Right atrium auricular region (tissue), 2 donors: ENCODE measurements at places on chromosomes 5 and 9.

DNA sequence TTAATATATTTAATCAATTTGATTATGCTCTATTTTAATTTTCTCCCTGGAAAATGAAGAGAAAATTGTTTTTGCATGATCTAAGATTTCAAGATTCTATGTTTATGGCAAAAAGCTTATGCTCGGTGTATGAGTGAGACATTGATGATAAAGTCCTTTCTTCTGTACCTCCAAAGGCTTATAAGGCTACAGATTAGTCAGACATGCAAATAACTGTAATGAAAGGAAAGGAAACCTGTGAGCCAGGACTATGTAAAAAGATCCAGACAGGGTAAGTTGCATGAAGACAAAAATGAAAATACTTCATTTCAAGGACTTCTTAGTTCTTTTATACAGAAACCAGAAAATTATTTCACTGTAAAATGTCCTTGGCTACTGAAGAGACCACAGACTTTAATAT lies 52.2 kb upstream of the EDIL3 start:
- no peaks in the 10 kb centered on the region for H3K36me3 ChIP-seq
- no peak for DNase-seq
- no peaks in the 10 kb centered on the region for H3K4me1 ChIP-seq

DNA sequence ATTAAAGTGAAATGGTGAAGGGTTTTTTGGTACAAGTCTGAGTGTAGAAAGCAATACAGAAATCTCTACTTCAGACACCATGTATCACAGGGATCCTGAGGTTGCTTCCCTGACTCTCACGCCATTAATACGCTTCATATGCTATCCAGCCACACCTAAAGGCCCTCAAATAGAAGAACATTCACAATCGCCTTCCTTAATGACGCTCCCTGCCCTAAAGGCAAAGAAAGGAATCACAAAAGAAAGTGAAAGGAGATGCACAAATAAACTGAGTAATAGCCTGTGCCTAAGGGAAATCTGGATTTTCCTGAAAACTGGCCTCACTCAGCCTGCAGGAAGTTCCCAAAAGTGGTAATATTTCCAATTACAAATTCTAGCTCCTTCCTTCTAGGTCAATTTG lies 1002.7 kb upstream of the DMAC1 start:
- H3K27ac ChIP-seq = no peak overlapping the region
- no peak overlapping the region for H3K4me3 ChIP-seq
- DNase-seq = no peak
- H3K36me3 ChIP-seq = no peaks in the 10 kb centered on the region

DNA sequence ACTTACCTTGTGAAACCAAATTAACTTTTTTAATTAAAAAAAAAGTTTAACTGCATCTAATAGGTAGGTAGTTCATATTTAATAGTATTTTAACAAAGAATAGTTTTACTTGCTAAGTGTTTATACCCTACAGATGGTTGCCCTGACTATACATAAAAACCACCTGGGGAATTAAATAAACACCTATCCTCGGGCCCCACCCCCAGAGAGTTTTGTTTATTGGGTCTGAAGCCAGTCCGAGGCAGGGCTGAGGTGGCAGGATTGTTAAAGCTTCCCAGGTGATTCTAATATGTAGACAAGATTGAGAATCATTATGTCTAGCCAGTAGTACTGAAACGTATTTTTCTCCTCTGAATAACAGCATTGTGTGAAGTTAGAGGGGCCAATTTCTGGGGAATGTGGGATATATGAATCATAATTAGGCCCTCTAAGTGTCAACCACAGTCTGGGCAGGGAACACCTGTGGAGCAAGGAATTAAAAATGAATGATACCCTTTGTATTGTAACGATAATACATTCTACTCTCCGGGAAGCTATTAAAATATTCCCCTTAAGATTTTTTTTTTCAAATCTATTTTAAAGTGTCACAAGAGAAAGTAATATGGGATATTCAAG lies 5.6 kb upstream of the PAM start:
- H3K27ac ChIP-seq = no peak overlapping the region
- DNase-seq = no peak
- H3K4me1 ChIP-seq = peaks cover 9% of the 10 kb centered on the region
- no peaks in the 10 kb centered on the region for H3K27me3 ChIP-seq
- H3K36me3 ChIP-seq = no peaks in the 10 kb centered on the region

DNA sequence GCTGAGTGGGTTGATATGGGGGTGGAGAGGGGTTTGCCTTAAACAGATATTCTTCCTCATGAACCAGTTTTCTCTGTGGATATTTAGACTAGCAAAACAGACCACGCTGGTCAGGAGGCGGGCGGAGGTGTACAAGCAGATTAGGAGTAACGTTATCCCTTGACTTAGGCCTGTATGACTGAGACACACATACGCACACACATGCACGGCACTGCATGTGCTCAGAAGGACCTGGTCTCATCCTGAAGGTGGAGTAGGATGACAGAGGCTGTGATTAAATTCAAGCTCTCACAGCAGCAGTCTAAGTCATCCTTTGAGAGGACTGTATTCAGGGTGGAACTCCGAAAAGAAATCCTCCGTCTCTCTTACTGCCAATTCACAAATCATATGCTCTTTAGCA lies 209.7 kb downstream of the DIRAS2 start:
- H3K36me3 ChIP-seq = no peaks in the 10 kb centered on the region
- no peak for DNase-seq
- no peak overlapping the region for H3K4me3 ChIP-seq
- H3K4me1 ChIP-seq = no peaks in the 10 kb centered on the region

GRCh38 chr5:23930985-23931384 lies 423.6 kb downstream of the PRDM9 start:
- no peaks in the 10 kb centered on the region for H3K4me1 ChIP-seq
- DNase-seq = no peak
- H3K27ac ChIP-seq = no peak overlapping the region
- no peaks in the 10 kb centered on the region for H3K36me3 ChIP-seq

- no peaks in the 10 kb centered on the region for H3K36me3 ChIP-seq
- no peak overlapping the region for H3K27ac ChIP-seq
- no peak for DNase-seq
- no peak overlapping the region for H3K4me3 ChIP-seq
- no peaks in the 10 kb centered on the region for H3K4me1 ChIP-seq
Measured at GRCh38 chr5:173644673-173645436, 28.4 kb upstream of the BOD1 start.

- peak overlapping the region; percentile 42 for H3K27ac ChIP-seq
- H3K4me1 ChIP-seq = no peaks in the 10 kb centered on the region
- peak overlapping the region; percentile 36 for H3K4me3 ChIP-seq
- no peak for DNase-seq
Measured at GRCh38 chr5:74673011-74673790, 11.8 kb upstream of the HEXB start.

GRCh38 chr9:37036776-37037502 lies 2.9 kb upstream of the PAX5 start:
- no peak overlapping the region for H3K27ac ChIP-seq
- H3K36me3 ChIP-seq = no peaks in the 10 kb centered on the region
- peaks cover 43% of the 10 kb centered on the region for H3K4me1 ChIP-seq

GRCh38 chr9:72924154-72924790 lies 28.6 kb downstream of the ALDH1A1 start:
- H3K27me3 ChIP-seq = no peaks in the 10 kb centered on the region
- no peak overlapping the region for H3K4me3 ChIP-seq
- no peak overlapping the region for H3K27ac ChIP-seq
- DNase-seq = no peak

- no peaks in the 10 kb centered on the region for H3K27me3 ChIP-seq
- H3K4me1 ChIP-seq = peaks cover 33% of the 10 kb centered on the region
- DNase-seq = no peak
- no peak overlapping the region for H3K4me3 ChIP-seq
- H3K27ac ChIP-seq = no peak overlapping the region
Measured at GRCh38 chr9:127202461-127203169, 62.0 kb upstream of the GARNL3 start.
